ENCODE measurements at places on chromosomes 7 and 10. TPM values are rescaled to one million over a fixed set of nuclear protein-coding genes. Genes with fewer than 3 reads are reported as not detected.

The CNPY4 gene
- total RNA-seq, result 99.6 TPM

The PRSS1 gene
- total RNA-seq, result not detected

The TUBAL3 gene
- total RNA-seq, result not detected

The FLNC gene
- total RNA-seq, result not detected

The MOGAT3 gene
- not detected for total RNA-seq

The TET1 gene
- total RNA-seq, result 3.2 TPM

The FOXI2 gene
- total RNA-seq, result not detected

The NRCAM gene
- total RNA-seq, result 42.9 TPM

The LIPJ gene
- 0.22 TPM for total RNA-seq

- no peak overlapping the region for H3K4me3 ChIP-seq
- no peaks in the 10 kb centered on the region for H3K27me3 ChIP-seq
- H3K27ac ChIP-seq, result no peak overlapping the region
Observed at GRCh38 chr7:80740778-80741545, 102.5 kb downstream of the CD36 start.

DNA sequence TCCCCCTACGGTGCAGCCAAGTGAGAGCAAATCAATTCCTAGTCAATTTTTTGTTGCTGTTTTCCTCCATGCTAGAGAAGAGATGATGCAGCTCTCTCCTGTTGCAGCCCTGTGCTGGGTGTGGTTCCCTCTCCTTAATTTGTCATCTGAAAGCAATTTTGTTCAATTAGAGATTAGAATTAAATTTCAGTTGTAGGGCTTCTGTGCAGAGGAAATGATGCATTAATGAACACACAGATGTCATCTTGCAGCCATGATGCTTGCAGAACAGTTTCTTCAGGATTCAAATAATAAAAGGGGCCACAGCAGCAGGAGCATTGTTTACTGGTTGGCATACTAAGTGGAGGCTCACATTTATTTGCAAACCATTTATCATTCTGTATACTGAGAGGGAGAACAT lies 266.0 kb downstream of the AUTS2 start:
- DNase-seq, result no peak
- no peaks in the 10 kb centered on the region for H3K4me1 ChIP-seq
- no peaks in the 10 kb centered on the region for H3K36me3 ChIP-seq
- no peak overlapping the region for H3K27ac ChIP-seq
- no peak overlapping the region for H3K4me3 ChIP-seq

- H3K36me3 ChIP-seq, result peaks cover 71% of the 10 kb centered on the region
- DNase-seq, result no peak
- H3K4me3 ChIP-seq, result no peak overlapping the region
- peaks cover 3% of the 10 kb centered on the region for H3K4me1 ChIP-seq
- no peak overlapping the region for H3K27ac ChIP-seq
Observed at GRCh38 chr7:158948376-158948775, 92.0 kb downstream of the DYNC2I1 start.

DNA sequence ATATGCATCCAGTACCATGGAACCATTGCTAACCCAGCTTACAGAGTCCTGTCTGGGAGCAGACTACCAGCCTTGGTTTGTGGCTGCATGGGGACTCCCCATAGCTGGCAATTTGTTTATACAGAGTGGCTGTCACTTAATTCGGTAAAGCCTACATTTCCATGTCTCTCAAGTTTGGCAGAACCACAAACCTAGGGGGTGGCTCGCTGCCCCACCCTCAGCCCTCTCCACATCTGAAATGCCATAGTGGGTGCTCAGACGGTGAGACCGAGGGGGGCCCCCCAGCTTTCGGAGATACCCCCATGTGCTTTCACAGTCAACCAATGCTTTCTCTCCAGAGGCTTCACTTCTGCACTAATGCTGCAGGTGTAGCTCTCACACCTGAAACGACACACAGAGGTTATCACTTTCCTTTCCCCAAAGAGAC lies 75.5 kb upstream of the KAT6B start:
- H3K27ac ChIP-seq, result no peak overlapping the region
- H3K36me3 ChIP-seq, result no peaks in the 10 kb centered on the region
- H3K27me3 ChIP-seq, result no peaks in the 10 kb centered on the region

DNA sequence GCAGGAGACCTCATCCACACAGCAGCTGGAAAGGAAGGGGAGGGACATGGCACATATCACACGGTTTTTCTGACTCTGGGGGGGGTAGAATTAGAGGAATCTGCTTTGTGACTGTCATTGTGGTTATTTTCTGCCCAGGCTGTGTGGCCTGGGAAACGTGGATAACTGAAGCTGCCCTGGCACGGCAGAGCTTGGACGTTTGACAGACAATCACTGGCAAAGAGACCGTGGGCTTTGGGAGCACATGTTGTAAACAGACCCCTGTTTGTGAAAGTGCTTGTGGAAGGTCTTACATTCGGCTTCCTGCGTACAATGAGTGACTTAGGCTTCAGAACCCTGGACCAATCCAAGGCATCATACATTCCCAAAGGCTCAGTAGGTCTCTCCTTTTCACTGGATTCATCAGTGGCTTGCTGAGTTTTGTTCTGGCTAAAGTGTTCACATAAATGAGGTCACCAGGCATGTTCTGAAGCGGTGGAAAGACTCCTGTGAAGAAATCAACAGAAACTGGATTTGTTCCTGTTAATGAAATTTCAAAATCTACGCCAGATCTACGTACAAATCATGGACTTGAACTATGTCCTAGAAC lies 188.2 kb downstream of the TEX36 start:
- no peak for DNase-seq
- no peaks in the 10 kb centered on the region for H3K36me3 ChIP-seq
- no peaks in the 10 kb centered on the region for H3K4me1 ChIP-seq
- H3K27me3 ChIP-seq, result peaks cover 9% of the 10 kb centered on the region
- H3K4me3 ChIP-seq, result no peak overlapping the region

DNA sequence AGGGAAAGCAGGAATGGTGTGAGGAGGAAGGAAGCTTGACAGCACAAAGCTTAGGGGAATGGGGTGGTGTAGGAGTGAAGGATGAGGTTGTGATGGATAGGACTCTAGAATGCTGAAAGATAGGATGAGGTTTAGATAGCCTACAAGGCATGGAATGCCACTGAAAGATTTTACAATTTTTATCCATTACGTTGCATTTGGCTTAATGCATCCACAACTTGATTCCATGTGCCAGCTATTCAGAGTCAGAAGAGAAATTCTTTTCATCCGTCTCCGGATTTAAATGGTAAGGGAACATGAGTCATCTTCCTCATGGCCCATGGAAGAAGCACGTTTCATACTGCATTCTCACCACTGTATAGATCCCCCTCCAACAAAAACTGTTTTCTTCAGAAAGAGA lies 212.4 kb upstream of the BMPER start:
- no peak overlapping the region for H3K27ac ChIP-seq
- H3K27me3 ChIP-seq, result no peaks in the 10 kb centered on the region
- no peaks in the 10 kb centered on the region for H3K4me1 ChIP-seq
- H3K36me3 ChIP-seq, result peaks cover 26% of the 10 kb centered on the region

GRCh38 chr7:111528331-111528730 lies 34.0 kb downstream of the IMMP2L start:
- H3K27me3 ChIP-seq, result no peaks in the 10 kb centered on the region
- no peaks in the 10 kb centered on the region for H3K36me3 ChIP-seq
- peaks cover 12% of the 10 kb centered on the region for H3K4me1 ChIP-seq
- no peak overlapping the region for H3K27ac ChIP-seq
- DNase-seq, result no peak
- no peak overlapping the region for H3K4me3 ChIP-seq
